T-cell (primary cell): ENCODE measurements at places on chromosomes 7 and 10.

GRCh38 chr7:21172800-21173199, 255.1 kb upstream of the SP4 start:
- no peak overlapping the region for H3K4me3 ChIP-seq
- H3K36me3 ChIP-seq: no peaks in the 10 kb centered on the region
- H3K27me3 ChIP-seq: peaks cover 11% of the 10 kb centered on the region
- no peaks in the 10 kb centered on the region for H3K4me1 ChIP-seq
- H3K27ac ChIP-seq: no peak overlapping the region
- no peak for DNase-seq

DNA sequence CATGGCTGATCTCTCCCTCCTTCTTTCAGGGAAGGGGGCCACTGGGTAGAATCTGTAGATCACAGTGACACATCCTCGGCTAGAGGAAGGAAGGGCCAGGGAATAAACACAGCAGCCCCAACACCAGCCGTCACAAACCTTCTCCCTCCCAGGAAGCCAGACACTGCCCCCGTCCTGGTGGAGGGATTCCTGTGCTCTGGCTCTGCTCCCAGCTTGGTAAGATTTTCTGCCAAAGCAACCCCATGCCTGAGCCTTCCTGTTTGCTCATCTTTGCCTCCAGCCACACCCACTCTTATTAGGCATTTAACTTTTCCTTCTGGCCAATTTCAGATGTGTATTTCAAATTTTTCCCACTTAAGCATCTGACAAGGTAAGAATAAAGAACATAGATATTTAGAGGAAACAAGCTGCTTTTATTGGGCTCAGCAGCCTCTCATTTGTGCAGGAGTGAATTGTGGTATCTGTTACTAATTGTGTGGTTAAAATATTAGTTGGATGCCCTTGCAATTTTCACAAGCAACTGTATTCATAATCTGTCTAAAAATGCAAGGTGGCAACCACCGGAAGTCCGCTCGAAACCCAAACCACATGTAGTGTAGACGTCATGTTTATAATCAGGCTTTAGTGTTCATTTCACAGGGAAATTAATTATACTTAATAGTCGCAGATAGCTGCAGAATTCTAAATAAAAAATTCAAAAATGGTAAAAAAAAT, 13.2 kb upstream of the NPS start:
- H3K4me1 ChIP-seq: no peaks in the 10 kb centered on the region
- H3K27me3 ChIP-seq: peaks cover 5% of the 10 kb centered on the region
- DNase-seq: no peak
- no peaks in the 10 kb centered on the region for H3K36me3 ChIP-seq

DNA sequence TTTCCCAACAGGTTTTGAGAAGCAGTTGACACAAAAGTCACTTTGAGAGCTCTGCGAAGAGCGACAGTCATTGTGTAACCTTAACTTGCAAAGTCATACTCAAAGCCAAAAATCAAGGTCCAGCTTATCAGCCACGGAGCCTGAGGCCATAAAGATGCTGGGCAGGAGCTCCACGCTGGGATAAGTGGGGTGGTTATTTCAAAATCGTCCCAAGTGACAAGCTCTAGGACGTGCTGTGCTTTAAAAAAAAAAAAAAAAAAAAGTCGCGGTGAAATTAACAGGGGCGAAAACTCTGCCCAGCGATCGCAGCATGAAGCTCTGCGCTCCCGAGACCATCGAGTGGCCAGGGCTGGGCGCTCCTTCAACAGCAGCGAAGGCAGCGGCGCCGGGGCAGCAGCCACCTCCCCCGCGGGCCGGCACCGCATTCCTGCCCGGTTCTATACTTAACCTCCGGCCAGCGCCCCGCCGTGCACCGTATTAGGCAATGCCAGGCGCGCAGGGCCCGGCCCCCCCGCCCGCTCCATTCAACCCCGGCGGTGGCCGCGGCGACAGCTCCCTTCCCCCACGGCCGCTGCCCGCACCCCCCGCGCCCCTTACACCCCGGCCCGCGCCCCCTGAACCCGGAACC, 657 bp downstream of the HACD1 start:
- H3K4me1 ChIP-seq: peaks cover 4% of the 10 kb centered on the region
- H3K4me3 ChIP-seq: peak overlapping the region; percentile 39
- no peaks in the 10 kb centered on the region for H3K27me3 ChIP-seq
- DNase-seq: peak; percentile 26

GRCh38 chr7:82235713-82236112, 207.9 kb downstream of the CACNA2D1 start:
- H3K4me1 ChIP-seq: no peaks in the 10 kb centered on the region
- H3K27ac ChIP-seq: no peak overlapping the region
- no peak overlapping the region for H3K4me3 ChIP-seq
- H3K27me3 ChIP-seq: no peaks in the 10 kb centered on the region
- no peaks in the 10 kb centered on the region for H3K36me3 ChIP-seq

DNA sequence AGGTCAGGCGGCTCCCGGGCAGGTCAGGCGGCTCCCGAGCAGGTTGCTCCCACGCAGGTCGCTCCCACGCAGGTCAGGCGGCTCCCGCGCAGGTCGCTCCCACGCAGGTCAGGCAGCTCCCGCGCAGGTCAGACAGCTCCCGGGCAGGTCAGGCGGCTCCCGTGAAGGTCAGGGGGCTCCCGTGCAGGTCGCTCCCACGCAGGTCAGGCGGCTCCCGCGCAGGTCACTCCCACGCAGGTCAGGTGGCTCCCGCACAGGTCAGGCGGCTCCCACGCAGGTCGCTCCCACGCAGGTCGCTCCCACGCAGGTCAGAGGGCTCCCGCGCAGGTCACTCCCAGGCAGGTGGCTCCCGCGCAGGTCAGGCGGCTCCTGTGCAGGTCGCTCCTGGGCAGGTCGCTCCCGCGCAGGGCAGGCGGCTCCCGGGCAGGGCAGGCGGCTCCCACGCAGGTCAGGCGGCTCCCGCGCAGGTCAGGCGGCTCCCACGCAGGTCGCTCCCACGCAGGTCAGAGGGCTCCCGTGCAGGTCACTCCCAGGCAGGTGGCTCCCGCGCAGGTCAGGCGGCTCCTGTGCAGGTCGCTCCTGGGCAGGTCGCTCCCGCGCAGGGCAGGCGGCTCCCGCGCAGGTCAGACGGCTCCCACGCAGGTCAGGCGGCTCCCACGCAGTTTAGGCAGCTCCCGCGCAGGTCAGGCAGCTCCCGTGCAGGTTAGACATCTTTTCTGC, 30.7 kb downstream of the PTPRN2 start:
- DNase-seq: no peak
- no peak overlapping the region for H3K27ac ChIP-seq
- no peaks in the 10 kb centered on the region for H3K36me3 ChIP-seq
- H3K4me1 ChIP-seq: no peaks in the 10 kb centered on the region

DNA sequence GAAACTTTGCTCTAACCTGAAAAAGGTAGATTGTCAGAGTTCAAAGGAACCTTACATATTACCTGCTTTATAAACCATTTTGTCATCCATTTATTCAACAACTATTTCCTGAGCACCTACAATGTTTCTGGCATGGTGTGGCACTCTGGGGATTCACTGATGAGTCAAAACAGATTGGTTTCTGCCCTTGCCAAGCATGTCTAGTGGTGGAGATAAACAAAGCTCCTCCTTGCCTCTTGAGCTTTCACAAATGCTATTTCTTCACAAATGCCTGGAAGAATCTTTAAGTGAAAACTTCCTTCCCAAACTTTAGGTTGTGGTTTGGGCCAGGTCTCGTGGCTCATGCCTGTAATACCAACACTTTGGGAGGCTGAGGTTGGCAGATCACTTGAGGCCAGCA, 85.1 kb upstream of the RELN start:
- no peaks in the 10 kb centered on the region for H3K27me3 ChIP-seq
- no peaks in the 10 kb centered on the region for H3K4me1 ChIP-seq
- no peak overlapping the region for H3K4me3 ChIP-seq
- H3K36me3 ChIP-seq: no peaks in the 10 kb centered on the region

- H3K4me3 ChIP-seq: peak overlapping the region; percentile 7
- H3K27ac ChIP-seq: no peak overlapping the region
- H3K36me3 ChIP-seq: no peaks in the 10 kb centered on the region
- peaks cover 22% of the 10 kb centered on the region for H3K4me1 ChIP-seq
- DNase-seq: peak; percentile 83
Measured at GRCh38 chr10:6086375-6087233, 2.2 kb upstream of the RBM17 start.

DNA sequence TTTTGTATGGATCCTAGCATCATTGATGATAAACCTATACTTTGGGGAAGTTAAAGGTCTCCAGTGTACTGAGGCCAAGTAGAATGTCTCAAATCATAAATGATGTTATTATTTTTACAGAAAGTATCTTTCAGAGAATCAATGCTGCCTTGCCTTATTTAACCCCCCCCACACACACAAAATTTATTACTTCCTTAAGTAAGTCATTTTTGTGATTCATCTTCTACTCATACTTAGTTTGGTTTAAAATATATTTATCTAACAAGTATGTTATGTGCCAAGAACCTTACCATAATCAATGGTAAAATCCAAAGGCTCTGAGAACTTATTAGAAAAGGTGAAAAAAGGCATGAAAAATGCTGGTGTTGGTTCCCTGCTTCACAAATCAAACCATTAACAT, 18.8 kb upstream of the CLDN12 start:
- no peak for DNase-seq
- no peaks in the 10 kb centered on the region for H3K4me1 ChIP-seq
- H3K4me3 ChIP-seq: no peak overlapping the region
- H3K27ac ChIP-seq: no peak overlapping the region
- H3K27me3 ChIP-seq: no peaks in the 10 kb centered on the region

- no peak overlapping the region for H3K27ac ChIP-seq
- H3K4me3 ChIP-seq: no peak overlapping the region
- no peaks in the 10 kb centered on the region for H3K36me3 ChIP-seq
- DNase-seq: no peak
Measured at GRCh38 chr7:80662252-80662651, 23.8 kb downstream of the CD36 start.

DNA sequence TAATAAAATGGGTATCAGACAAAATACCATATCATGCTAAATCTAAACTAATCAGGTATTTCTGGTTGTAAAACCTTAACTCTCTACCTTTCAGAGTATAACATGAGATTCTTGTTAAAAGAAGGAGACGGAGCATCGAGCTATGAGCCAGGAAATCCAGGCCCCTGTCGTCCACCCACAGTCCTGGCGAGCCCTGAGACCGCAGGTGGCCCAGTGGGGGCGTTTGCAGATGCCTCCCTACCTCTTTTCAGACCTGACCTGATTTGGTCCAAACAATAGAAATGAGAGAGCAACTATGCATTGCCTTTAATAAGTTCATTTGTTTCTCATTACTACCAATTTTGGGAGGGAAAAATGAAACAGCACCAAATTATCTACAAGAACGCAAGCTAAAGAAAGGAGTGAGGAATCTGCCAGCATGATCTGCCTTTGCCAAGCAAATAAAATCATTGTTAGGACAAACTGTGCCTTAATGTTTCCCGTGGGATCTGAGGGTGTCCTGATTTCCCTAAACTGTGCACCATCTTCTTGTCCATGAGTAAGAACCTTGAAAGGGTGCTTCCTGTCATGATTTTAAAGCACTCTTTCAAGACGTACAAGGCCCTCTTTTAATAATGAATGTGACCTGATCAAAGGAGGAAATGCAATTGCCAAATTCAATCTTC, 166.7 kb downstream of the TCERG1L start:
- no peaks in the 10 kb centered on the region for H3K36me3 ChIP-seq
- no peak overlapping the region for H3K4me3 ChIP-seq
- no peak overlapping the region for H3K27ac ChIP-seq
- H3K27me3 ChIP-seq: no peaks in the 10 kb centered on the region
- H3K4me1 ChIP-seq: no peaks in the 10 kb centered on the region
- no peak for DNase-seq

DNA sequence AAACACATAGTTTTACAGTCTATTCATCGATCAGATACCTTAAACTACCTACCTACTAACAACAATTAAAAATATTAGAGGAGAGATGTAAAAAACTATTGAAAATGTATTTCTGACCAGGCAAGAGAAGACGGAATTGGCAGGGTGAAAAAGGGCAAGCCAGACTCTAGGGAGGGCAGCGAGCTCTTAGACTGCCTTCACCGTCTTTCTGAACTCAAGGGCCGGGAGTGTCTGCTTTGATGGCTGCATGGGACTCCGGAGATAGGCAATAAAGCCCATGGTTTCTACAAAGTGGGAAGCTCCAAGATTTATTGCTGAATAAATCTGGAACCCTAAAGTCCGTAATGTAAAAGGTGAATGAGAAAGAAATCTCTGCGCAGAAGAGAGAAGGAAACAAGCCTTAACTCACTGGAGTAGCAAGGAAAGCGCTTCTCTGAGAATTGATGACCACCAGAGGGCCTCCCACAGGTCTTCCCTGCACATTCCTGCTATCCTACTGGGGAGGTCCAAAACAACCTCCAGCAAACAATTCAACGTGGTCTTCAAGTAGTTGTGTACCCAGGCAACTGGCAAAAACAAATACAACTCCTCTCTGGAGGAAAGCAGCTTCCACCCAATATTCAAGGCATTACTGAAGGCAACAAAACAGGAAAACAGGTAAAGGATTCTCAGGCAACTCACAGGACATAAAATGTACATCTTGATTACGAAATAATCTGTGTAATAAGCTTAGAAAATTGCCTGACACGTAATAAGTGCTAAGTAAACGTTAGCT, 181.3 kb downstream of the SDK1 start:
- H3K4me3 ChIP-seq: no peak overlapping the region
- H3K27me3 ChIP-seq: no peaks in the 10 kb centered on the region
- DNase-seq: no peak
- no peaks in the 10 kb centered on the region for H3K4me1 ChIP-seq
- no peaks in the 10 kb centered on the region for H3K36me3 ChIP-seq

GRCh38 chr7:99693427-99694200, 13.8 kb upstream of the CYP3A5 start:
- H3K36me3 ChIP-seq: no peaks in the 10 kb centered on the region
- H3K4me3 ChIP-seq: no peak overlapping the region
- H3K27me3 ChIP-seq: no peaks in the 10 kb centered on the region
- DNase-seq: peak; percentile 9
- H3K27ac ChIP-seq: no peak overlapping the region

GRCh38 chr10:91380873-91381256, 29.3 kb upstream of the HECTD2 start:
- H3K36me3 ChIP-seq: no peaks in the 10 kb centered on the region
- no peak for DNase-seq
- no peak overlapping the region for H3K4me3 ChIP-seq
- no peak overlapping the region for H3K27ac ChIP-seq
- peaks cover 10% of the 10 kb centered on the region for H3K4me1 ChIP-seq

- no peaks in the 10 kb centered on the region for H3K27me3 ChIP-seq
- no peaks in the 10 kb centered on the region for H3K4me1 ChIP-seq
- DNase-seq: no peak
- no peak overlapping the region for H3K27ac ChIP-seq
Measured at GRCh38 chr10:102537948-102538347, 34.2 kb downstream of the SUFU start.

DNA sequence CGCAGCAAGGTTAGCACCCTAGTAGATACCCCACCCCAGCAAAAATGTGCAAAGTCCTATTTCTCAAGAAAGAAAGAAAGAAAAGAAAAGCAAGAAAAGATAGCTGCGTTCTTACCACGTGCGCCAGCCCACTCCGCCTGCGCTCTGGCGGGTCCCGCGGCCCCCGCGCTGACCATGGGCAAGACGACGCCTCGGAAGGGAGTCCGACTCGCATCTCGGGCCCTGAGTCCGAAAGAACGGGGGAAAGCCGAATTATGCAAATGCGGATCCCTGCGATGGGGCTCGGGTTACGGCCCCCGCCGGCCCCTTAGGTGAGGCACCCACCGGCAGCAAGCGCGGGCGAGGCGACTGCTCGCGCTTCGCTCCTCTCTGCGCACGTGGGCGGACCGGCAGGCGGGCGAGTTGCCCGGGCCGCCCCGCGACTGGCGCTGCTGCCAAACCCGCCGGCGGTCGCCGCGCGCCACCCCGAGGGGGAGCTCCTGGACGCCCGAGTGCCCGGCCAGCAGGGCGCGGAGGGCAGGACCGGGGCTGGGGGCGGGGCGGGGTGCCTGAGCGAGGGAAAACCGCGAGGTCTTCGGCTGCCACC, 2.4 kb upstream of the EGR2 start:
- DNase-seq: no peak
- peak overlapping the region; percentile 86 for H3K4me3 ChIP-seq
- no peaks in the 10 kb centered on the region for H3K36me3 ChIP-seq
- H3K27me3 ChIP-seq: peaks cover 9% of the 10 kb centered on the region
